Type B pancreatic cell (in vitro differentiated cells): ENCODE measurements at places on chromosomes 5 and 9.

GRCh38 chr9:12790001-12790400 lies 15.2 kb downstream of the LURAP1L start:
- no peak overlapping the region for H3K4me3 ChIP-seq
- DNase-seq = no peak
- H3K27me3 ChIP-seq = no peaks in the 10 kb centered on the region
- no peak overlapping the region for H3K27ac ChIP-seq

- peaks cover 14% of the 10 kb centered on the region for H3K4me1 ChIP-seq
- peak overlapping the region; percentile 88 for H3K4me3 ChIP-seq
- H3K27ac ChIP-seq = no peak overlapping the region
- peaks cover 3% of the 10 kb centered on the region for H3K36me3 ChIP-seq
These were observed 752 bp upstream of the ANKH start for GRCh38 chr5:14872070-14872989.

GRCh38 chr9:22395687-22396141 lies 50.9 kb upstream of the DMRTA1 start:
- H3K4me1 ChIP-seq = no peaks in the 10 kb centered on the region
- H3K4me3 ChIP-seq = no peak overlapping the region
- DNase-seq = no peak
- H3K27ac ChIP-seq = no peak overlapping the region
- H3K36me3 ChIP-seq = no peaks in the 10 kb centered on the region
- no peaks in the 10 kb centered on the region for H3K27me3 ChIP-seq

- H3K36me3 ChIP-seq = no peaks in the 10 kb centered on the region
- peak overlapping the region; percentile 50 for H3K27ac ChIP-seq
- H3K4me1 ChIP-seq = peaks cover 24% of the 10 kb centered on the region
- H3K27me3 ChIP-seq = no peaks in the 10 kb centered on the region
- no peak for DNase-seq
These were observed 71.1 kb downstream of the ALDH7A1 start for GRCh38 chr5:126523818-126524510.

- H3K4me1 ChIP-seq = peaks cover 8% of the 10 kb centered on the region
- no peaks in the 10 kb centered on the region for H3K27me3 ChIP-seq
- H3K27ac ChIP-seq = no peak overlapping the region
These were observed 45.0 kb downstream of the PRR16 start for GRCh38 chr5:120509053-120509452.

GRCh38 chr5:43433382-43433781 lies 21.2 kb upstream of the CCL28 start:
- H3K36me3 ChIP-seq = no peaks in the 10 kb centered on the region
- no peak overlapping the region for H3K27ac ChIP-seq
- H3K27me3 ChIP-seq = no peaks in the 10 kb centered on the region
- H3K4me1 ChIP-seq = peaks cover 7% of the 10 kb centered on the region
- no peak for DNase-seq

- DNase-seq = no peak
- no peaks in the 10 kb centered on the region for H3K36me3 ChIP-seq
- peaks cover 11% of the 10 kb centered on the region for H3K27me3 ChIP-seq
- peaks cover 21% of the 10 kb centered on the region for H3K4me1 ChIP-seq
- no peak overlapping the region for H3K27ac ChIP-seq
These were observed 17.0 kb upstream of the TNC start for GRCh38 chr9:115134941-115135340.

DNA sequence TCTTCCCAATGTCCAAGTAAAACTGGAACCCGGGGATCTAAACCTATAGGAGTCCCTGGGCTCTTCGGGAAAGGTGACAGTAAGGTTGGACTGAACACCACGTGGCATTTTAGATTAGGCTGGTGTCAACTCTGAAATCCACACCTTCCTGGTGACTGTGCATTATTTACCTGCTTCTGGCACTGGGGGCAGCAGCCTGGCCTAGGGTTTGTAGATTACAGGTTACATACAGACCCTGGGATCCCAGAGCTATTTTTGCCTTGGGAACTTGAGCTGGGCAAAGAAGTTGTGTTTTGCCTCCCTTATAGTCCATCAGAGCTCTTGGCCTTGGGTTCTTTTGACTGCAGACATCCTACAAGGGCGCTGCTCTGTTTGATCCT lies 173.2 kb downstream of the DAB2IP start:
- H3K27me3 ChIP-seq = no peaks in the 10 kb centered on the region
- H3K27ac ChIP-seq = no peak overlapping the region
- no peaks in the 10 kb centered on the region for H3K36me3 ChIP-seq
- H3K4me1 ChIP-seq = peaks cover 11% of the 10 kb centered on the region
- H3K4me3 ChIP-seq = no peak overlapping the region
